ENCODE measurements at places on chromosomes 16 and 17. TPM values are rescaled to one million over a fixed set of nuclear protein-coding genes. Genes with fewer than 3 reads are reported as not detected.

The ANKFN1 gene
- total RNA-seq, result not detected

The SLFN14 gene
- total RNA-seq, result not detected

The PERCC1 gene
- not detected for total RNA-seq

The SULT1A2 gene
- total RNA-seq, result not detected

The OR3A3 gene
- total RNA-seq, result not detected

The CSHL1 gene
- not detected for total RNA-seq

The TMEM235 gene
- not detected for total RNA-seq

The CCL2 gene
- 184 TPM for total RNA-seq

The CLEC18C gene
- total RNA-seq, result not detected

The HIGD1B gene
- total RNA-seq, result not detected

The ADAM11 gene
- 0.05 TPM for total RNA-seq

The GDPD3 gene
- 0.80 TPM for total RNA-seq

The TBC1D3 gene
- not detected for total RNA-seq

The CCL8 gene
- not detected for total RNA-seq

The ASGR1 gene
- total RNA-seq, result 4.1 TPM

The TTC19 gene
- total RNA-seq, result 25.2 TPM

The SOST gene
- total RNA-seq, result not detected

The CES1 gene
- not detected for total RNA-seq

The ITGAL gene
- 0.05 TPM for total RNA-seq

The CTRB1 gene
- total RNA-seq, result not detected

The SLC38A8 gene
- not detected for total RNA-seq

The CSH2 gene
- total RNA-seq, result not detected

The PRR35 gene
- total RNA-seq, result not detected

The IRX5 gene
- total RNA-seq, result 0.40 TPM

The TERB1 gene
- not detected for total RNA-seq

The CLEC18A gene
- total RNA-seq, result under 0.01 TPM

The ARL5C gene
- total RNA-seq, result not detected

The SPATA2L gene
- 15.8 TPM for total RNA-seq

The GAST gene
- not detected for total RNA-seq

The NUDT21 gene
- 64.6 TPM for total RNA-seq

The UBTF gene
- 50.5 TPM for total RNA-seq

The FOXN1 gene
- not detected for total RNA-seq

The MT1F gene
- total RNA-seq, result 2.9 TPM

The TMEM238L gene
- not detected for total RNA-seq

The ACBD4 gene
- total RNA-seq, result 6.5 TPM

The KRT24 gene
- not detected for total RNA-seq

The TMEM114 gene
- not detected for total RNA-seq

The ZACN gene
- not detected for total RNA-seq

The CCL4 gene
- total RNA-seq, result not detected

The GPR142 gene
- not detected for total RNA-seq

The SLC13A2 gene
- total RNA-seq, result not detected

The CES4A gene
- total RNA-seq, result 0.33 TPM

The LAT gene
- total RNA-seq, result 2.7 TPM

The GUCY2D gene
- not detected for total RNA-seq

The KLHDC4 gene
- total RNA-seq, result 9.2 TPM

The FBXW10B gene
- 0.15 TPM for total RNA-seq

The C16orf74 gene
- total RNA-seq, result 83.4 TPM

The SLC2A4 gene
- total RNA-seq, result 0.13 TPM

The GIT1 gene
- total RNA-seq, result 61.0 TPM

The REXO5 gene
- 3.5 TPM for total RNA-seq

The ZNF385C gene
- not detected for total RNA-seq

The TMC6 gene
- total RNA-seq, result 43.2 TPM

The MAF gene
- total RNA-seq, result 3.6 TPM
